ENCODE measurements at places on chromosomes 7 and 10. TPM values are rescaled to one million over a fixed set of nuclear protein-coding genes. Genes with fewer than 3 reads are reported as not detected.
A peak's percentile ranks its signal among the peaks of the same experiment; 100 is the strongest.

Gene CLCN1
- not detected for total RNA-seq

Gene ZNF800
- total RNA-seq, result 50.4 TPM

Gene GTF2I
- 142 TPM for total RNA-seq

Gene MPP7
- total RNA-seq, result 47.3 TPM

Gene C10orf143
- total RNA-seq, result 4.9 TPM

Gene OPN1SW
- total RNA-seq, result not detected

Gene AGR3
- not detected for total RNA-seq

Gene PSD
- total RNA-seq, result 2.1 TPM

Gene MET
- 37.1 TPM for total RNA-seq

DNA sequence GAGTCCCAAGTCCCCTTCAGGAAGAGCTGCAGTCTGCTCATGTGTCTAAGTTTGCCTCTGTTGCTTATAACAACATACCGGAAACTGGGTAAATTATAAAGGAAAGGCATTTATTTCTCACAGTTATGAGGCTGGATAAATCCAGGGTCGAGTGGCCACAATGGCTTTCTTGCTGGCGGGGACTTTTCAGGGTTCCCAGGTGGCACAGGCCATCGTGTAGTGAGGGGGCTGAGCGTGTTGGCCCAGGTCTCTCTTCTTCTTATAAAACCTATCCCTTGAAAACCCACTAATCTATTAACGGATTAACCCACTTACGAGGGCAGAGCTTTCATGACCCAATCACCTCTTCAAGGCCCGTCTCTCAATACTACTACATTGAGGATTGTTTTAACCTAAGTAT lies 8.7 kb downstream of the VIPR2 start:
- no peaks in the 10 kb centered on the region for H3K4me1 ChIP-seq
- H3K4me3 ChIP-seq, result no peak overlapping the region
- peak; percentile 31 for DNase-seq
- H3K27ac ChIP-seq, result no peak overlapping the region

GRCh38 chr10:129497013-129497412 lies 30.0 kb downstream of the MGMT start:
- no peaks in the 10 kb centered on the region for H3K27me3 ChIP-seq
- H3K27ac ChIP-seq, result no peak overlapping the region
- DNase-seq, result no peak
- no peaks in the 10 kb centered on the region for H3K4me1 ChIP-seq
- H3K4me3 ChIP-seq, result no peak overlapping the region

GRCh38 chr7:76408121-76408560 lies 1.4 kb downstream of the SSC4D start:
- DNase-seq, result no peak
- no peak overlapping the region for H3K4me3 ChIP-seq
- no peaks in the 10 kb centered on the region for H3K36me3 ChIP-seq
- H3K27ac ChIP-seq, result no peak overlapping the region

GRCh38 chr10:77604063-77604462 lies 33.5 kb downstream of the KCNMA1 start:
- H3K27ac ChIP-seq, result no peak overlapping the region
- H3K27me3 ChIP-seq, result peaks cover 3% of the 10 kb centered on the region
- H3K4me3 ChIP-seq, result no peak overlapping the region
- no peaks in the 10 kb centered on the region for H3K36me3 ChIP-seq

GRCh38 chr7:28181416-28181815 lies 821 bp upstream of the JAZF1 start:
- no peaks in the 10 kb centered on the region for H3K36me3 ChIP-seq
- peaks cover 21% of the 10 kb centered on the region for H3K4me1 ChIP-seq
- no peaks in the 10 kb centered on the region for H3K27me3 ChIP-seq
- DNase-seq, result no peak
- H3K27ac ChIP-seq, result no peak overlapping the region

DNA sequence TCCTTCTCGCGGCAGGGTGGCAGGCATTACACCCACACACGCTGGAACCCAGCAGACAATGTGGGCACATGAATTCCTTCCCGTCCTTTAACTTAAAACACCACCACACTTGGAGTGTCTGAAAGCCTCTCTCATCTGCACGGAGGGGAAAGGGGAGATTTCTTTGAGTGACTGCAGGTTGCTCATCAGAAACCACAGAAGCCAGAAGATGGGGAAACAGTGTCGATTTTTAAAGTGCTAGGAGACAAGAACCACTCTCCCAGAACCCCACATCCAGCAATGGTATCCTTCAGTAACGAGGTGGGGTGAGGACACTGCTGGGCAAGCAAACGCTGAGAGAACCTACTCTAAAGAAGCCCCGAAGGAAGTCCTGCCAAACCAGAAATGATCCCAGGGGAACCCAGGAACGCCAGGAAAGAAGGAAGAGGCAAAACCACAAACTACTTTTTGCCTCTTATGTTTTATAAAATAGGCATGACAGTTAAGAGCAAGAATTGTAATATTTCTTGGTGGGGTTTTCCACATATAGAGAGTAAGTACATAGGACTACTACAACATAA lies 254.3 kb downstream of the ELFN1 start:
- H3K36me3 ChIP-seq, result no peaks in the 10 kb centered on the region
- peaks cover 20% of the 10 kb centered on the region for H3K4me1 ChIP-seq

DNA sequence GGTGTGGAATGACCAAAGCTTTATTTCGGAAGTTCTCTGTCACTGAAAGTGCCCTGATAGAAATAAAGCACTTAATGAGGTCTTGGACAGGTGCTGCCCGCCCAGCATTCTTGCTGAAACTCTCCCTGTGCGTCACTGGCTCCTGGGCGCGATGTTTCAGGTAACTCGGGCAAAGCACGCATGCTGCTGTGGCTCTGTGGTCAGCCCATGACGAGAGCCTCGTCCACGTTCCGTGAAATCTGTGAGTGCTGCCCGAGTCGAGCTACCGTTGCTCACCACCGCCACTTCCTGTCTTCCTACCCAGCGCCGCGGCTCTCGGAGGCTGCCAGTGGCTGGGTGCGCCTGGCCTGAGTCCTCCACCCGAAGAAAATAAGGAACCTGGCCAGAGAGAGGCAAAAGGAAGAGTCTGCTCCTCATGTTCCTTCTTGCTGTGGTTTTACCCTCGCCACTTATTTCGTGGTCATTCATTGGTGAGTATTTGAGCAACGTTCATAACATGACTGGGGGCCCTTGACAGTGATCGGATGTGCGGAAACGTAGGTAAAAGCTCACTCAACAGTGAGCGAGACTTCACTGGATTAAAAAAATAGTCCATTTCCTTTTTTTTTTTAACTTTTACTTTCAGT lies 95.5 kb downstream of the MAP3K8 start:
- peak; percentile 79 for DNase-seq
- no peaks in the 10 kb centered on the region for H3K36me3 ChIP-seq
- H3K4me1 ChIP-seq, result peaks cover 9% of the 10 kb centered on the region

GRCh38 chr10:109894516-109894915 lies 28.8 kb downstream of the XPNPEP1 start:
- H3K27ac ChIP-seq, result peak overlapping the region; percentile 79
- no peak overlapping the region for H3K4me3 ChIP-seq
- peaks cover 7% of the 10 kb centered on the region for H3K36me3 ChIP-seq
- peaks cover 81% of the 10 kb centered on the region for H3K4me1 ChIP-seq
- no peak for DNase-seq

GRCh38 chr7:45230611-45231165 lies 73.1 kb downstream of the RAMP3 start:
- H3K4me1 ChIP-seq, result no peaks in the 10 kb centered on the region
- DNase-seq, result no peak
- no peaks in the 10 kb centered on the region for H3K36me3 ChIP-seq
- peaks cover 16% of the 10 kb centered on the region for H3K27me3 ChIP-seq

- H3K27ac ChIP-seq, result no peak overlapping the region
- no peaks in the 10 kb centered on the region for H3K36me3 ChIP-seq
- no peaks in the 10 kb centered on the region for H3K27me3 ChIP-seq
- no peaks in the 10 kb centered on the region for H3K4me1 ChIP-seq
- H3K4me3 ChIP-seq, result no peak overlapping the region
Observed at GRCh38 chr10:31099094-31099493, 67.4 kb upstream of the ZNF438 start.

GRCh38 chr7:2823130-2823529 lies 21.0 kb downstream of the GNA12 start:
- no peaks in the 10 kb centered on the region for H3K27me3 ChIP-seq
- DNase-seq, result no peak
- H3K36me3 ChIP-seq, result no peaks in the 10 kb centered on the region
- no peak overlapping the region for H3K27ac ChIP-seq

- H3K27me3 ChIP-seq, result no peaks in the 10 kb centered on the region
- no peaks in the 10 kb centered on the region for H3K36me3 ChIP-seq
- DNase-seq, result no peak
Observed at GRCh38 chr7:69827558-69827957, 229.3 kb downstream of the AUTS2 start.

GRCh38 chr7:34385384-34385783 lies 272.6 kb upstream of the NPSR1 start:
- no peaks in the 10 kb centered on the region for H3K4me1 ChIP-seq
- H3K4me3 ChIP-seq, result no peak overlapping the region
- H3K27ac ChIP-seq, result no peak overlapping the region
- no peaks in the 10 kb centered on the region for H3K36me3 ChIP-seq
- no peaks in the 10 kb centered on the region for H3K27me3 ChIP-seq
- DNase-seq, result no peak

DNA sequence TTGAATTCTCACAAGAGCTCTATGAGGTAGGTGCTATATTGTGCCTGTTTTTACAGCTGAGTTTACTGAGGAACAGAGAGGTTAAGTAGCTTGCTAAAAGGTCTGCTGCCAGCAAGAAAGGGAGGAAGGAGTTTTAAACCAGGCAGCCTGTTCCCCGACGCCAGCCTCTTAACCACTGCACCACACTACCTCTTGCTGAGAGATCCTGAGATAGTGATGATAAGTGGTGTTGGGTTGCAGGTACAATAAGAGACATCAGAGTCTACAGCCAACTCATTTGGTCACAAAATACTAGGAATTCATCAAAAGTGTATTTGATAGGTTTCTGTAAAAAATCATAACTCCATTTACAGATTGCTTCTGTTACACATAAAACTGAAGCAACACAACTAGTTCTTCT lies 8.0 kb downstream of the CCDC71L start:
- no peak overlapping the region for H3K4me3 ChIP-seq
- H3K4me1 ChIP-seq, result no peaks in the 10 kb centered on the region
- H3K27me3 ChIP-seq, result no peaks in the 10 kb centered on the region
- no peak overlapping the region for H3K27ac ChIP-seq
- no peak for DNase-seq

DNA sequence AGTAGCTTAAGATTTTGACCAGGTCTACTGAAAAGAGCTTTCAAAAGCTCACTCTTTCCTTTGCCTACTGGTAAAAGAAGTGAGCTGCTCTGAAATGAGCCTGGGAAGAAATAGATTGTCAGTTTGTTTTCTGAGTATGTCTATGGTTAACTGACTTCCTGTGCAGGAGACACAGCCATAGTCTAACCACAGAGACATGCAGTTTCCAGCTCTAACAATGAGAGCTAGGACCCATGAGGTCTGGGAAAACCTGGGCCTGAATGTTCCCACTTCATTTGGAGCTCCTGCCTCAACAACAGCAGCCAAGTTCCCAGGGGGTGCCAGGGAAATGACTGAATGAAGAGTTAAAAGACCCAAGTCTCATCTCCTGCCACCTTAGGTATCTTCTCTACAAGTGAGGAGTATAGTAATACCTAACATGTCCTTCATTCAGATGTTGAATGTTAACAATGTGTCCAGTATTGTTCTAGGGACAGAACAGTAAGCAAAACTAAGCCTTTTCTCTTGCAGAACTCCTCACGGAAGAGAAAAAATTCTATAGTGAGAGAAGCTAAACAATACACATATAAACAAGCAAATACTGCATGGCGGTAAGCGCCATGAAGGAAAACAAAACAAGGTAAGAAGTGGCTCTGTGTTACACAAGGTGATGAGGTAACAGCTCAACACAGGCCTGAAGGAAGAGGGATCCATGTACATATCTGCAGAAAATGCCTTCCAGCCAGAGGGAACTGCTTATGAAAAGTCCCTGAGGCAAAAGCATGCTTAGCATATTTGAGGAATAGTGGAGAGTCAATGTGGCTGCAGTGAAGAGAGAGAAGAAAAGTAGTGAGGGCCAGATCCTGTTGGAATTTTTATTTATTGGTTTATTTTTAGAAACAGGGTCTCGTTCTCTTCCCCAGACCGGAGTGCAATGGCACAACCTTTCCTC lies 26.4 kb upstream of the ANKRD1 start:
- no peaks in the 10 kb centered on the region for H3K27me3 ChIP-seq
- DNase-seq, result no peak
- H3K4me3 ChIP-seq, result no peak overlapping the region
- no peak overlapping the region for H3K27ac ChIP-seq
- H3K4me1 ChIP-seq, result no peaks in the 10 kb centered on the region

DNA sequence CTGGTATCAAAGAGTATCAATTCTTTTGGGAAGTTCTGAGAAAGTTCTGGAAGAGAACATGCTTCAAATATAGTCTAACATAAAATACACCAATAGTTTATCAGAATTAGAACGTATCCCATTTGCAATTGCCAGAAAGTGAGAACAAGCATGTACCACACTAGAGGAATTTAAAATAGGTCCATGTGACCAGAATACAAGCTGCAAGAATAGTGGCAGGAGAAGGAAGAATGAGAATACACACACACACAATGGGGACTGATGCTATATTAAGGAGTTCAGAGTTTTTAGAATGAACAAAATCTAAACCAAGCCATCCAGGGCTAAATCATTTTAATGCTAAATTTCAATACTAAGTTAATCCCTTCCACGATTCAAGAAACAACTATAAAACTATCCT lies 99.1 kb upstream of the TMEM168 start:
- H3K4me1 ChIP-seq, result no peaks in the 10 kb centered on the region
- no peaks in the 10 kb centered on the region for H3K27me3 ChIP-seq
- H3K4me3 ChIP-seq, result no peak overlapping the region

DNA sequence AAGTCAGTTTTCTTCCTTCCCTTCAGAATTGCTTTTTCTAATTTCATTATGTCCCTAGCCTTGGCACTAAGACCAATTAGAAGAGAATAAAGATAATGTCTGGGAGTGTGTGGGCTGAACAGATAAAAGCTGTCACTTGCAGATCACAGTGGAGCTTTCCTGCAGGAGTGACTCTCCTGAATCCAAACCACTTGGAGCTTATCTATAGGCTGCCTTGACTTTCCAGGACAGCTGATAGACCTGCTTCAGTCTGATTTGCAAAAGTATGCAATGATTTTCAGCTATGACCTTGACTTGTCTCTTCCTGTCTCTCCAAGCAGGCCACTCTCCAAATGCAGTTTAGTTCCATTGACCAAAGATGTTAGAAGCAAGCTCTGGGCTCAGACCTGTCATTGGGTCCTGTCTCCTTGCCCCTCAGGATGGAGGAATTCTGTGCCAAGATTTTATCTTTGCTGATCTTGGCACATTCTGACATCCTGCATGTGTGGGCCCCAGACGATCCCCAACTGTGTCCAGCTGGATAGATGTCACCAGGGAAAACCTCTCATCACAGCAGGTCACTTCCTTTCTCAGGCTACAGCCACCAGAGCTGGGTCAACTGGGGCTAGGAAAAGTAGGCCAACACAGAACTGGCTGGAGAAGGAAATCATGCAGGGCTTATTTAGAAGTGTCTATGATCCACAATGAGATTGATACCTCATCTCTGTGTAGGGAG lies 120.9 kb upstream of the ZNF438 start:
- peaks cover 7% of the 10 kb centered on the region for H3K4me1 ChIP-seq
- H3K4me3 ChIP-seq, result no peak overlapping the region
- H3K27me3 ChIP-seq, result no peaks in the 10 kb centered on the region
- H3K36me3 ChIP-seq, result no peaks in the 10 kb centered on the region
- H3K27ac ChIP-seq, result no peak overlapping the region
- DNase-seq, result no peak

- peak overlapping the region; percentile 65 for H3K27ac ChIP-seq
- H3K4me3 ChIP-seq, result no peak overlapping the region
- peaks cover 21% of the 10 kb centered on the region for H3K36me3 ChIP-seq
Observed at GRCh38 chr10:122140941-122141623, 130.0 kb upstream of the BTBD16 start.

- no peak overlapping the region for H3K27ac ChIP-seq
- no peak overlapping the region for H3K4me3 ChIP-seq
- H3K27me3 ChIP-seq, result no peaks in the 10 kb centered on the region
- DNase-seq, result no peak
Observed at GRCh38 chr7:118944271-118944670, 719.8 kb downstream of the ANKRD7 start.
